ENCODE measurements at places on chromosomes 7 and 10. TPM values are rescaled to one million over a fixed set of nuclear protein-coding genes. Genes with fewer than 3 reads are reported as not detected.

The HOXA5 gene
- total RNA-seq, result not detected

DNA sequence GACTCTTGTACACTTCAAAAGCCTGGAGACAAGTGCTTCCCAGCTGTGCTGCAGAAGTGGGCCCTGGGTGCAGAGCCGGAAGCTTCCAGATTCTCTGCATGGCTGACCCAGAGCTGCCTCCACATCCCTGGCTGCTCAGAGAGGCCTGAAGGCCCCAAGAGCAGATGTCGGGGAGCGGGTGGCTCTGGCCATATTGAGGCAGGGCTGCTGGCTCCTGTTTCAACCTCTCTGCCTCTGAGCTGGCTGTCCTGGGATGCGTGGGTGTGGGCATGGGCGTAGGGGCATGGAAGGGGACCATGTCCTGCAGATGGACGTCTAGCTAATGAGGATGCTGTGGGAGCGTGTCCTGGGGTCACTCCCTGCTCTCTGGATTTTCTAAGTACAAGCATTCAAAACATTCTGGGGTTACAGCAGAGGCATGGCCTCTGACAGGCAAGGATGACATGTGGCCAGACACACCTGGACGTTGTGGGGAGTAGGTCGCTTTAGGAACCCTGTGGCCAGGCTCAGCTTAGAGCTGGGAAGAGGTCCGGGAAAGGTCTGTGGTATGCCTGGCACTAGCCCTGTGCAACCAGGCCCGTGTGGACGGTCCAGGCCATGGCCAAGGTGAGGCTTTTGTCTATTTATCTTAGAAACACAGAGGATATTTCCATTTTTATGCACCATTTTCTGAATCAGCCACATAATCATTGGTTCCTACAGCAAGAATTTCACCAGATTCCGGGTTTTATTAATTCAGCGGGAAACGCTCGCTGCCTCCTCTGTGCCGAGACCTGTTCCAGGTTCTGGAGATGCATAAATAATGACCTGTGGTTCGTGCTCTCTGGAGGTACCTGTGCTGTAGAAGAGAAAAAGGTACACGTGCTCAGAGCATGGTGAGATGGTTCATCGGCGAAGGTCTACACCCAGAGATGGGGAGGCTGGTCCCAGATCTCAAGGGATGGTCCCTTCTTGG lies 361.1 kb downstream of the GLRX3 start:
- DNase-seq, result no peak

DNA sequence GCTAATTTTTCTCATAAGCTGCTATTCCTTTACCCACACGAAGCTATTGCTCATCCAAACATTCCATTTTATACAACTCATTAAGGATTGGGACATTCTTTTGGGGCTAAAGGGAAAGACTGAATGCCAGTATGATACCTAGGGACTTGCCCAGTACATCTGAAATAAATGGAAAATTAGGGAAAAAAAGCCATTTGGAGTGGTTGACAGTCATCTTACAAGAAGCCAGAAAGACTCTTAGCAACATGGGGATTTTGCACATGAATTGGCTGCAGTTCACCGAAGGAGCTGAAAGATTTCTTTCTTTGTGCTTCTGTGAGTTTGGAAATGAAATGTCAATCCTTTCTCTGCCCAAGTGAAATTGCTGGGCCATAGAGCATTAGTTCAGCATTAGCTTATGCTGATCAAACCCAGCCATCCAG lies 43.3 kb upstream of the MTURN start:
- DNase-seq, result no peak

GRCh38 chr7:151741585-151741984 lies 135.3 kb downstream of the PRKAG2 start:
- no peak for DNase-seq

DNA sequence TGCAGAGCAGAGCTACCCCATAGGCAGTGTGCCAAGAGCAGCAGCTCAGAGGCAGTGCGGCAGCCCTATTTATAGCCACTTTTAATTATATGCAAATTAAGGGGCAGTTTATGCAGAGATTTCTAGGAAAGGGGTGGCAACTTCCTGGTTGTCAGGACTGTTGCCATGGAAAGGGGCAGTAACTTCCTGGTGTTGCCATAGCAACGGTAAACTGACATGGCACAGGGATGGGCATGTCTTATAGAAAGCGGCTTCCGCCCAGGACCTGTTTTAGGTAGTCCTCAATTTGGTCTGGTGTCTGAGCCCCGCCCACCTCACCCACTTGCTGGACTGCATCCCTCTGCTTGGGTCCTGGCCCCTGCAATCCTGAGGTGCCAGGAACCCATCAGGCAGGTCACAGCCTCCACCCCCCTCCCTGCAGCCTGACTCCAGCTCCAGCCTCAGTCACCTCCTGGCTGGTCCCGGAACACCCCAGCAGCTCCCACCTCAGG lies 115.8 kb downstream of the TMEM130 start:
- DNase-seq, result no peak

DNA sequence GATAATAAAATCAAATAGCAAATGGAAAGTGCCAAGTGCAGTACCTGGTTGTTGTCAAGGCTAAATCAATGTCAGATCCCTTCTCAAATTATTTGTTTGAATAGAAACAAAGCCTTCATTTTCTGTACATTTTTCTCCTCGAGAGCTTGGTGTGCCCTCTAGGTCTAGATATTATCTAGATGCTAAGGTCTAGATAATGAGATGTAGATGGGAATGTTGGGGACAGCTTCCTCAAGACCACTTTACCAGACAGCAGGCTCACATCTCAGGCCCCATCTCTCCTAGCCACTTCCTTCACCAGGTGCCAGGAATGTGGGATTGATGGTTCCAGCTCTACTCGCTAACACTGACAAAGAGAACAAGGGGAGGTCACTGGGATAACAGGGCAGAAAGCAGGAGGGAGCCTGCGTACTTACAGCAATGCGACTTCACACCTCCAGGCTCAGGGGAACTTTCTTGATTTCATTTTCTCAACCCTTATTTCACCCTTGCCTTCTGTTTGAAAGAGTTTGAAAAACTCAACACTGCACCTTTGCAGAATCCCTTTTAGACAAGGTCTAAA lies 451.4 kb upstream of the VSTM2A start:
- DNase-seq, result no peak

DNA sequence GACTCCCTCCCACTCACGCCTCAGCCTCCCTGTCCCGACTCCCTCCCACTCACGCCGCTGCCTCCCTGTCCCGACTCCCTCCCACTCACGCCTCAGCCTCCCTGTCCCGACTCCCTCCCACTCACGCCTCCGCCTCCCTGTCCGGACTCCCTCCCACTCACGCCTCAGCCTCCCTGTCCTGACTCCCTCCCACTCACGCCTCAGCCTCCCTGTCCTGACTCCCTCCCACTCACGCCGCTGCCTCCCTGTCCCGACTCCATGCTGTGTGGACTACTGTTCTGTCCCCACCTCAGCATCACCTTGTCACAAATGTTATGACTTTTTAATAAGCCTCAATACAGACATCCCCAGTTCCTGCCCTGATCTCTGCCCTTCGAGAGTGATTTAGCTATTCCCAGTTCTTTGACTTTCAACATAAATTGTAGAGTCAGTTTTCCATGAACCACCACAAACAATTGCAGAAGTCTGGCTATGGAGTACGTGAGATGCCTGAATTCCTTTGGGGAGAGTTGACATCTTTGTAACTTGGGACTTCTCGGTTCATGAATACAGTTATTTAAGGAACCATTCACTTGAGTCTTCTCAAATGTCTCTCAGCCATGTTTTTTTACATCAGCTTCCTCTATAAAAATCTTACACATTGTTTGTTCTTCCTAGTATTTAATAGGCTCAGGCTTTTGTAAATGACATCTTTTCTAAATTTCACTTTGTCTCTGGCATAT lies 71.9 kb downstream of the FOXL3 start:
- no peak for DNase-seq

Measured in activated naive CD4-positive, alpha-beta T cell treated with anti-CD3 and anti-CD28 coated beads, Interleukin-2, amount 50 U/mL, for 72 hours (primary cell).